ENCODE measurements at places on chromosomes 11 and 22. TPM values are rescaled to one million over a fixed set of nuclear protein-coding genes. Genes with fewer than 3 reads are reported as not detected.

BLID gene
- not detected for total RNA-seq

C11orf97 gene
- total RNA-seq = not detected

MS4A3 gene
- not detected for total RNA-seq

GRCh38 chr11:39144351-39145130 lies 2314.9 kb downstream of the LRRC4C start:
- no peaks in the 10 kb centered on the region for H3K27me3 ChIP-seq
- H3K4me1 ChIP-seq = no peaks in the 10 kb centered on the region
- H3K27ac ChIP-seq = no peak overlapping the region
- H3K36me3 ChIP-seq = no peaks in the 10 kb centered on the region

- H3K27me3 ChIP-seq = no peaks in the 10 kb centered on the region
- no peaks in the 10 kb centered on the region for H3K4me1 ChIP-seq
- H3K27ac ChIP-seq = no peak overlapping the region
- DNase-seq = no peak
Measured at GRCh38 chr11:37497326-37497725, 899.3 kb upstream of the RAG2 start.

GRCh38 chr11:65786008-65786785 lies 666 bp upstream of the OVOL1 start:
- peaks cover 15% of the 10 kb centered on the region for H3K27me3 ChIP-seq
- H3K4me1 ChIP-seq = peaks cover 17% of the 10 kb centered on the region
- no peak for DNase-seq
- peak overlapping the region; percentile 36 for H3K4me3 ChIP-seq
- H3K27ac ChIP-seq = no peak overlapping the region

DNA sequence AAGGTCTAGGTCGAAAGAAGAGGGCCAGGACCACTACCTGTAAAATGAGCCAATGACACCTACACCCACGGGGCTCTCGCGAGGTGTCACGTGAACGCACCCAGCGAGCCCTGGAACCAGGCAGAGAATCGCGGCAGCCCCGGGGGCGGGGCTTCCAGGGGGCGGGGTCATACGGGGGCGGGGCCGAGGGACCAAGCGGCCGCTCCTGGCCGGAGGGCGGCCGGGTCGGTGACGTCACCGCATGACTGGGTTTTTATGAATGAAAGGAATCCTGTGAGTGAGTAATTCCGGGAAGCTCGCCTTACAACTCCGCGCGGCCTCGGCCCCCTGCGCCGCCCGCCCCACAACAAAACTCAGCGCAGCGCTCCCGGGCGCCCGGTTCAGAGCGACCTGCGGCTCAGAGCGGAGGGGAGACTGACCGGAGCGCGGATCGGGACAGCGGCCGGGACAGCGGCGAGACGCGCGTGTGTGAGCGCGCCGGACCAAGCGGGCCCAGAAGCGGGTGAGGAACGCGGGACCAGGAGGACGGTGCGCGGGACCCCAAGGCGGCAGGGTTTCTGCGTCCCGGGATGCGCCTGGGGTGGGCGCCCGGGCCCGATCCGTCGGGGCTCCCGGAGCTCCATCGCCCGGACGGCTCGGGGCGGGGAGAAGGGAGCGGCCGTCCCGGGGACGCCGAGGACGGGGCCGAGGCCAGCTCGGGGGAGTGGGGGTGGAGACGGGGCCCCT lies at the start of gene MAFF:
Gene MAFF (plus strand): TSS at position 284 of the 726 bp plus-strand sequence. CDS start 11,860 bp downstream, outside the sequence.
- no peaks in the 10 kb centered on the region for H3K27me3 ChIP-seq
- no peaks in the 10 kb centered on the region for H3K4me1 ChIP-seq
- peak within 1 kb of the TSS; percentile 94 for H3K4me3 ChIP-seq
- peak; percentile 98 for DNase-seq

GRCh38 chr22:22180738-22181285 lies 63.8 kb upstream of the VPREB1 start:
- no peaks in the 10 kb centered on the region for H3K27me3 ChIP-seq
- H3K36me3 ChIP-seq = no peaks in the 10 kb centered on the region
- H3K4me1 ChIP-seq = no peaks in the 10 kb centered on the region
- H3K4me3 ChIP-seq = no peak overlapping the region
- H3K27ac ChIP-seq = no peak overlapping the region

Measured in colonic mucosa (tissue), 4 donors.